ENCODE measurements at places on chromosomes 6 and 20. TPM values are rescaled to one million over a fixed set of nuclear protein-coding genes. Genes with fewer than 3 reads are reported as not detected.

The ARMC12 gene
- 2.6 TPM for total RNA-seq

The MATN4 gene
- not detected for total RNA-seq

The FOXQ1 gene
- 5.6 TPM for total RNA-seq

The ADGRF5 gene
- not detected for total RNA-seq

The ADTRP gene
- 25.3 TPM for total RNA-seq

The NFYA gene
- 42.1 TPM for total RNA-seq

The CD24 gene
- 10.4 TPM for total RNA-seq

The FERMT1 gene
- total RNA-seq = 25.5 TPM

The RNF8 gene
- total RNA-seq = 22.0 TPM
